Stimulated activated CD4-positive, alpha-beta T cell treated with anti-CD3 and anti-CD28 coated beads, Interleukin-1b, Interleukin-23, amount 100 ng/mL, for 1 hour (primary cell): ENCODE measurements at places on chromosomes 7 and 10.

DNA sequence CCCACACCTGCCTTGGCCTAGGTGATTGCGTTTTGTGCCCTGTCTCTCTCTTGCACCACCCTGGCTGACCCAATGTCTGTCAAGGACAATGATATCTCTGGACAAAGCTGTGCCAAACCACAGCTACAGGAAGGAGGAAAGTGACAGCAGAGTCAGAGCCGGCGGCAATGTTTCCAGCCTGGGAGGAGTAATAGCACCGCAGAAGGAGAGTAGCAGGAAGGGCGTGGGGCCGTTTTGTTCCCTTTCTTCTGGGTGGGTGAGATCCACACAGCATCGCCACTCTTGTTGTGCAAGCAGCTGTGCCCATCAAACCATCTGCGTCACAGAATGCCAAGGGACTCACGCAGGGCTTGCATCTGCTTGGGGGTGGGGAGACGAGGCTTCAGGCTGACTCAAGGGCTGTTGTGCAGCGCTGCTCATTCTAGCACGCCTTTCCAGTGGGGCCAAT lies 341.6 kb upstream of the AUTS2 start:
- no peak for DNase-seq

- no peak for DNase-seq
These were observed 31.5 kb downstream of the BTAF1 start for GRCh38 chr10:91955114-91955513.

- no peak for DNase-seq
These were observed 655 bp downstream of the KLHL7 start for GRCh38 chr7:23106057-23106822.

DNA sequence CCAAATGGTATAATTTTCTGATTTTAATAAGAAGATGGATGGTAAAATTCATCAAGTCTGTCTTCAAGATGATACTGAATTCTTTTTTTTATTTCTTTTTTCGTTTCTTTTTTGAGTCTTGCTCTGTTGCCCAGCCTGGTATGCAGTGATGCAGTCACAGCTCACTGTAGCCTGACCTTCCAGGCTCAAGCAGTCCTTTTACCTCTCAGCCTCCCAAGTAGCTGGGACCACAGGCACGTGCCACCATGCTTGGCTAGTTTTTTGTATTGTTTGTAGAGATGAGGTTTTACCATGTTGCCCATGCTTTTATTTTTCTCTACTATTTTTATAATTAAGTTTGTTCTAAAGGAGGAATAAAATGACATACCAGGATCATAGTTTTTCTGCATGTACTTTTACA lies 52.1 kb upstream of the HELLS start:
- no peak for DNase-seq

- DNase-seq = no peak
These were observed 519.2 kb downstream of the TCERG1L start for GRCh38 chr10:130792096-130792845.

DNA sequence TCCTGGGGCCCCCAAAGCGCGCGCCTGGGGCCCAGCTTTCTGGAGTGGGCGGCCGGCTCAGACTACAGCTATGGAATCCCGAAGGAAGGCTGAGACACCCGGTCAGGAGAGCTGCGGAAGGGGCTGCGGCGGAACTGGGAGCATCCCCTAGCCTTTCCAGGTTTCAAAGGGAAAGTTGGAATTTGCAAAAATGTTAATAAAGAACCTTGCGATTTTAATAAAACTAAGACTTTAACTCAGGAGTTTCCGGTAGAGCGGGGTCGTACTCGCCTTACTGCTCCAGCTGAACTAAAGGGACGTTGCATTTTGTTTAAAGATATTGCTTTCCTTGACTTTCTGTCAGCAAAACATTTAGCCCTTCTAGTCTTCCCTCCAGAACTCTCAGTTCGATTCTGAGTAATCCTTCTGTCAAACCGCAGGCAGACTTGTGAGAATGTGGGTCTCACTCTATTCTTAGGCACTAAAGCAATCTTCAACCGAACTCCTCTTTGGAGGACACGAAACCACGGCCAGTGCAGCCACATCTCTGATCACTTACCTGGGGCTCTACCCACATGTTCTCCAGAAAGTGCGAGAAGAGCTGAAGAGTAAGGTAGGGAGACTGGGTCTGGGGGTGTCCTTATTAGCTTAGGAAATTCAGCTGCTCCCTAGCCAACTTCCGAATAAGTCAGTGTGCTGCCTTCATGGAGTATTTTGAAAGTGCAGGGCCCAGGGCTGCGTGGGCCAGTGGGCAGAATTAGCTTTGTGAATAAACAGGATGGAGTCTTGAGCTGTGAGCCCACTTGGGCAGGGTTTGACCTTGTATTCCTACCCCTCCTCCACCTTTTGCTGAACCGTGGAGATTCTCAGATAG lies 1.9 kb downstream of the CYP26A1 start:
- DNase-seq = no peak

DNA sequence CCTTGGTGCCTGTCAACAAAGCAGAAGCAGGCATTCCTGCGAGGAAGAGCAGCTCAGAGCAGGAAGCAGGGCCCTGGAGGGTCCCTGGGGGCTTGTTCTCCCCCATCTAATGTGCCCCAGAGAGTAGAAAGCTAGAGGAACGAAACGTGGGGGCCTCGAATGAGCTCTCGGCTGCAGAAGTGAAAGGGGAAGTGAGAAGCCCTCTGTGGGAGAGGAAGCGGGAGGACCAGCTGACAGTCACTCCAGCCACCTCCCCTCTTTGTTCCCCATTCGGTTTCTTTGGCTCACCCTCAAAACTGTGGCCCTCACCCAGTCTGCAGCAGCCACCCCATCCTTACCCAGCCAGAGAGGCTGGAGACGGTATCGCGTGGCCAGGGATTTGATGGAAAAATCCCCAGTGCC lies 25.0 kb downstream of the C10orf105 start:
- no peak for DNase-seq

DNA sequence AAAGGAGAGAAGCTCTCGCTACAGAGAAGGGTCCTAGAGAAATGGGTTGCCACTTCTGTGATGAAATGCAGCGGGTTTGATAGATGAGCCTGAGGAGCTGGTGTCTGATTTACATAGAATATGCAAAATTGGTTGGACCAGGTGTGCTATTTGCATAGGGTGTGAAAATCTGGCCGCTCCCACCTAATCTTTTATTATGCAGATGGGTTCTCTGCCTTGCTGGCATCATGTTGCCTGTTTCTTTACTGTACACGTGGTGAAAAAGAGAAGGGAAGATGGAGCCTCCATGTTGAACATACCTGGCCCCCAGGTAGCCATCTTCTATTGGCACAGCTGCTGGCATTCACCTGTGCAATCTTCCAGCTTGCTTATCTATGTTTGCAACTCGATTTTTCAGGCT lies 212.2 kb downstream of the ANKRD7 start:
- DNase-seq = no peak

DNA sequence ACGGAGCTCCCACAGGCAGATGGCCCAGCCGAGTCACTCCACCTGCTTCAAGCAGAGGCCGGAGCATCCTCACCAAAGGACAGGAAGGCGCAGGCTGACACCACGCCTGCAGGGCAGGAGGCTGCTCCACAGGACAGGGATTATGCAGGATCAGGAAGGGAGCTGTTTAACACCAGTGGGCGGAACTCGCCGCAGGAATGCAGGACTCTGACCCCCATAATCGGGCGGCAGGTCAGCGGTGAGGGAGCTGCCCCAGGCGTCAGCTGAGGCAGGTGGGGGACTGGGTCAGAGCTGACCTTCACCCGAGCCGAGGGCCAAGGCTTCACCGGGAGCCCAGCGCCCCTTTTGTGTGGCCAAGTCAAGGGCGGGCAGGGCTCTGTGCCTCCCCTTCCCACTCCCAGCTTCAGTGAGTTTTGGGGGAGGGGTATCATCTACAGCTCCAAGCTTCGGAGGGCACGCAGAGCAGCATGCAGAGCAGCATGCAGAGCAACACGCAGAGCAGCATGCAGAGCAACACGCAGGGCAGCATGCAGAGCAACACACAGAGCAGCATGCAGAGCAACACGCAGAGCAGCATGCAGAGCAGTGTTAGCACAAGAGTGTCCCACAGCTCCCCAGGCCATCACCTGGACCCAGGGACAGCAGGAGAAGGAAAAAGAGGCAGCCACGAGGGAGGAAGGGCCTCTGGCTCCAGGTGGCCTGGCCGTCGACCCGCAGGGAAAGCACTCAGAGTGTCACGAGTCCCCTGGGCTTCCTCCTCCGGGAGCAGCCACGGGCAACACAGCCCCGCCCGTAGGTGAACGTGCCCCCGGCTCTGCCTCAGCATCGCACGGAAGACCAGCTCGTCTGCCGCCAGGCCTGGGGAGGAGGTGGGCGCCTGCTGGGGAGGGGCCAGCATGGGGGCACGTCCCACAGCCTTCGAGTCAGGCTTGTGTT lies 151.7 kb upstream of the PPP2R2D start:
- no peak for DNase-seq

DNA sequence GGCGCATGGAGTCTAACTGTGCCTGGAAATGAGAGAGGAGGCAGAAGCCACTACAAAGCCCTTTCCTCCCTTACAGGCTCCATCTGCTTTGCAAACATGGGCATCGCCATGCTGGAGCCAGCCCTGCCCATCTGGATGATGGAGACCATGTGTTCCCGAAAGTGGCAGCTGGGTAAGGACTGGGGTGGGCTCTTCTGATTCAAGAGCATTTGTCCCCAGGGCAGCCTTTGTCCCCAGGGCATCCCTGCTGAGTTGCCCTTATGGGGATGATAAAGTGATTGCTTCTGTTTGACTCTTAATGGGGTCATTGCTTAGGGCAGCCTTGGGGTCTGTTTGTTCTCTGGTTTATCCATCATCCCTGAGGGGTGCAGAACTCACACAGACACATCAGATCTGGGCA lies 16.8 kb downstream of the SLC18A2 start:
- no peak for DNase-seq

- no peak for DNase-seq
These were observed 144.3 kb downstream of the ADAM12 start for GRCh38 chr10:126243971-126244370.

- no peak for DNase-seq
These were observed 548.7 kb upstream of the GALNT17 start for GRCh38 chr7:70582927-70583895.

DNA sequence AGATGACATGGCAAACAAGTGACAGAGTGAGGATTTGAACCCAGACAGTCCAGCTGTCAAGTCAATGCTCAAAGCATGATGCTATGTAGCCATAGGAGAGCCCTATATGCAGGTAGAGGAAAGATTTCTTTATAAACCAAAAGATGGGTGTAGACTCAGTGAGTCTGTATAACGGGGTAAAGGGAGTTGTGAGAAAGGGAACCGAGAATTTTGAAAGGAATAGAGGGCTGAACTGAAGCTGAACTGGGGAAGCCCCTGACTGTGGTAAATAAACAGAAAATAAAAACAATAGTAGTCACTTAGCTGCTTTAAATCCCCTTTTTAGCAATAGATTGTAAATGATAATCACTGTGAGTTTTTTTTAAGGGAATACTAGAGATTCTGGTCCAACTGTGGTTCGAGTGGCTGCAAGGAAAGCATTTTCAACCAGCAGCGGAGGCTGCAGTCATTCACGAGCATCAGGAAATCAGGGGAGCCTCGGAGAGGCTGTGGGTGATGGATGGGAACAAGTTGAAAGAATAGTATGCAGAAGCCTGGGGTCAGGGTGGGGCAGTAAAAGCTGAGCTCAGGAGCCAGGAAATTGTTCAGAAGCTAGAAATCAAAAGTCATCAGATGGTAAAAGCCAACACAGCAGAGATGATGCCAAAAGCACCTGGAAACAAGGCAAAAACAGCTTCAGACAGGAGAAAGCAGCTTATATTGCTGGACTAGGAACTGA lies 393.5 kb downstream of the GFRA1 start:
- no peak for DNase-seq

DNA sequence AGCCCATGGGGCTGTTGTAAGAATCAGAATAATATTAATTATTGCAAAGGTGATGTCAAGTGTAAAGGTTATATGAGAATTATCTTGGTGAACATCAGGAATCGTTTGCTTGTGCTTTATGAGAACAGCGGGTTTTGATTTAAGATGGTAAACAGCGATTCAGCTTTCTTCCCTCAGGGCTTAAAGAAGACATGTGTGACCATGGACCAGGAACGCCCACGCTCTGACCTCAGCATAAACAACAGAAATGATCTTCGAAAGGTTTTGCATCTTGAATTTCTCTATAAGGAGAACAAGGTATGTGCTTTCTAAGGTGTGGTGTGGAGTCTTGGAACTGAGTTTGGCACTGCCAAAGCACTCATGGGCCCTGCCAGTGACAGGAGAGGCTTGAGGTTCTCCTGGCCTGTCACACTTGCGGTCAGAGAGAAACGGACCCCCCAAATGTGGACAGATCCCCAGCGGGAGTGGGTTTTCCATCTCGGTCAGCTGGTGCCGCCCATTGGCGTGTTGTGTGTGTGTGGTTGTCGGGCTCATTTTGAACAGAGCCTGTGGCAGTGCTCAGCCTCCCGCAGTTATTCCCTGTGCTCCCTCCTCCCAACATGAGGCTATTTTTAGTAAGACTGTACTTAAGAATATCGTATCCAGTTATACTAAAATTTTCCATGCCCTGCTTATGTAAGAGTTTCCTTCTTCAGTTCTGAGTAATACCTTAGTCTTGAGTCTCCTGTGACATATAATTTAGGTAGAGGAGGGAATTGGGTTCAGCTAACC lies 7.2 kb downstream of the MINDY4 start:
- no peak for DNase-seq

- no peak for DNase-seq
These were observed 58.7 kb upstream of the COMTD1 start for GRCh38 chr10:75294518-75294865.

DNA sequence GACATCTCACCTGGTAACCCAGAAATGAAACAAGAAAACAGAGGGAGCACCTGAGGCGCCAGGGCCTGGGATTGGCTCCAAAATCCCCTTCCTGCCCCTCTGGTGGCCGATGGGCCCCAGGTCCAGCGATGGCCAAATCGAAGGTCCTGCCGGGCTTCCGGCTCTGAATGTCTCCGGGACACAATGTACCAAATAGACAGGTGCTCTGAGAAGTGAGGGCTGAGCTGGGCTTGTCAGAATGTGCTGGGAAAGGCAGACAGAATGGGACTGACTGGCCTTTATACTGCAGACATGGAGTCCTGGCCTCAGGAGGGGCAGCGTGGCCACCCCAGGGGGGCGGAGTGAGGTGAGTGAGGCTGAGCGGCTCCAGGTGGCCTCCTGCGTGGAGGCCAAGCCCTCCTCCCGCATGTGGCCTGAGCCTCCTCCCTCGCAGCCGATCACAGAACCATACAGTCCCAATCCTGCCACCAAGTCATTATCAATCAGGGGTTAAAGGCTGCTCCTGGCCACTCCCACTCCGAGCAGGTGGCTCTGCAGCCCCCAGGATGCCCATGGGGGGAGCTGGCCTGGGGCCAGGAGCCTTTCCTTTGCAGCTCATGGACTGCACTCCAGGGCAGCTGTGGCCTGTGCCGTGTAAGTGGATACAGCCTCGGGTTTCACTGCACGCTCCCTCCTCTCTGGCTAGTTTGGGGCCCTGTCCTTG lies 185.5 kb downstream of the ADARB2 start:
- DNase-seq = no peak

GRCh38 chr10:130956251-130956650 lies 355.3 kb downstream of the TCERG1L start:
- DNase-seq = no peak

GRCh38 chr10:90885176-90885575 lies 13.4 kb downstream of the RPP30 start:
- DNase-seq = no peak
